ENCODE measurements at places on chromosomes 1 and 21. TPM values are rescaled to one million over a fixed set of nuclear protein-coding genes. Genes with fewer than 3 reads are reported as not detected.

- no peak for DNase-seq
Measured at GRCh38 chr1:91189096-91189495, 167.3 kb upstream of the ZNF644 start.

- DNase-seq, result no peak
Measured at GRCh38 chr1:10753299-10753698, 43.1 kb downstream of the CASZ1 start.

- no peak for DNase-seq
Measured at GRCh38 chr1:26583646-26584485, 54.3 kb downstream of the RPS6KA1 start.

- no peak for DNase-seq
Measured at GRCh38 chr1:176183618-176184017, 23.5 kb downstream of the COP1 start.

DNA sequence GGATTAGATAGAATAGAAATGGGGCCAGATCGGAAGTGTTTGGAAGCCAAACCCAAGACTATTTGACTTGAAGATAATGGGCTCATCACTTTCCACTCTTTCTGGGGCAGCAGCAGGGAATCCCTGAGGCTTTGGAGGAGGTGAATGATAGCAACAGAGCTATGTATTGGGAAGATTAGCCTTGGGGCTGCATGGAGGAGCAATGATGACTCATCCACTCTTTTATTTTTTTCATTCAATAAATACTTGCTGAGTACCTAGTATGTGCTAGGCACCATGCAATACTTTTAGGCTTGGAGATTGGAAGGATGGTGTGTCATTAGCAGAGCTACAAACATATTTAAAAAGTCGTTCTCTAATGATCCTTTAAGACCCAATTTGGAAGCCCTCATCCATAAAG lies 166.9 kb upstream of the FOXD3 start:
- no peak for DNase-seq

DNA sequence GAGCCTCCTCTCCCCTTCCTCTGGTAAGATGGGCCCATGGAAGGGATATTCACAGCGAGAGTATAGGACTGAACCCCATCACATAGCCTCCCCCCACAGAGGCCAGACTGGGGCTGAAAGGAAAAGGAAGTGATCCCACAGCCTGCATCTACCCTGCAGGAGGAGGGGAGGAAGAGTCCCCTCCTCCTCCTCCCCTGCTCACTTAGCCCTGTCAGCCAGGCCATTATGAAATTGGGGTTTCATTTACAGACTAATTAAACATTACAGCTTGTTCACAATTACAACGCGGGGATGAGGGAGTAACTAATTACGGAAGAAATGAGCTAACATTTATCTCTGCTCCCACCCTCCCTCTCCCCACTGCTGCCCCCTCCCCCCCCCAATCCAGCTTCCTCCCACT lies 25.4 kb downstream of the DMAP1 start:
- DNase-seq, result no peak

- DNase-seq, result no peak
Measured at GRCh38 chr21:14675774-14676530, 129.8 kb upstream of the SAMSN1 start.

The OSCP1 gene
- 7.9 TPM for polyA plus RNA-seq

The AADACL3 gene
- polyA plus RNA-seq, result not detected

The PTPRF gene
- polyA plus RNA-seq, result 68.3 TPM

Measured in AG04450 (cell line).